ENCODE measurements at places on chromosomes 4 and X.
A peak's percentile ranks its signal among the peaks of the same experiment; 100 is the strongest.

GRCh38 chr4:123159479-123159878 is 237.1 kb upstream of the NUDT6 start:
- no peak for DNase-seq

GRCh38 chr4:26985873-26986272 is 125.2 kb downstream of the STIM2 start:
- DNase-seq: peak; percentile 61

GRCh38 chrX:27085346-27085745 is 377.8 kb downstream of the PPP4R3C start:
- no peak for DNase-seq

DNA sequence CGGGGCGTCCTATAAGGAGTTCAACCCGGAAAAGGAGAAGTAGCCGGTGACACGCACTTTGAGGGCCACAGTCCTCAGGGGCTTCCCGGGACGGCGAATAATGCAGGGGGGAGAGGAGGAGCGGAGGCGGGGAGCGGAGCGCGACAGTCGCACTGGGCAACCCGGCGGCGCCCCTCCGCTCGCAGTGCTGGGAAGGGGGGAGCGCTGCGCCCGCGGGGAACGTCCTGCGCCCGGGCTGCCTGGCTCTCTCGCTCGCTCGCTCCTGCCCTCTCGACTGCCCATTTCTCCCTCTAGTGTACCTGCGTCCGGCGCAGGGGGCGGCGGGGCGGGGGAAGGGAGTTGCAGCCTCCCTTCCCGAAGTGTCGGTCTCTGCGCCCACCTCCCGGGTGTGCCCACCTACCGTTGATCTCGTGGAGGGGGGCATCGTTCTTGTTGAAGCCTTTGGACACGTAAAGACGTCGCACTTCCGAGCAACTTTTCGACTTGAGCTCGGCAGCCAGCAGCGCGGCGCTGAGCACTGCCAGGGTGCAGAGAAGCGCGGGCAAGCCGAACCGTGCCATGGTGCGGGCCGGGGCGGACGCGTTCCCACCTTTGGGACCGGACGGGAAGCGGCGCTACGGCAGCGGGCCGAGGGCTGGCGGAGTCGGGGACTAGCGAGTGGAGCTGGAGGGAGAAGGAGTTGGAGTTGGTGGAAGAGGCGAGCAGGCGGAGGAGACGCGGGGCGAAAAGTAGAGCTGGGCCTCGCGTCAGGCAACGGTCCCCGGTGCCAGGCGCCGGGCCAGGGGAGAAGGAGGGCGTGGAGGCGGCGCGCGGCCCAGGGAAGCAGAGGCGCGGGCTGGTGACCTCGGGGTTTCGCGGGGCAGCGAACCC is 648 bp downstream of the GPC4 start:
- DNase-seq: no peak

DNA sequence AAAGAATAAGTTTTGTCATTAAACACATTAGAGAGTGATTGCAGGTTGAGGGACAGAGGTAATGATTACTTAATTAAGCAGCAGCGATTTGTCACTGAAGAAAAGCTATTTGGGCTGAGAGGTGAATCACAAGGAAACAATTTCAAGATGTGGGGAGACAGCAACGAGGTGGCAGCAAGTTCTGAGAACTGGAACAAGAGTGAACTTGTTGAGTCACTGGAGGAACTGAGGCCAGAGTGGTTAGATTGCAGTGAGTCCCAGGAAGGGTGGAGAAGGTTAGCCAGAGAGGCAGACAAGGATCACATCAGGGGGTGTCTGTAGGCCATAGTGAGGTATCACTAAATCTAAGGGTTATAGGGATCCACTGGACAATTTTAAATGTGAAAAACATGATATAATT is 57.9 kb upstream of the TMPRSS11A start:
- peak; percentile 0 for DNase-seq

- DNase-seq: no peak
Measured at GRCh38 chrX:149462849-149463248, 42.3 kb downstream of the IDS start.

GRCh38 chrX:38970074-38970473 is 168.8 kb downstream of the MID1IP1 start:
- no peak for DNase-seq

DNA sequence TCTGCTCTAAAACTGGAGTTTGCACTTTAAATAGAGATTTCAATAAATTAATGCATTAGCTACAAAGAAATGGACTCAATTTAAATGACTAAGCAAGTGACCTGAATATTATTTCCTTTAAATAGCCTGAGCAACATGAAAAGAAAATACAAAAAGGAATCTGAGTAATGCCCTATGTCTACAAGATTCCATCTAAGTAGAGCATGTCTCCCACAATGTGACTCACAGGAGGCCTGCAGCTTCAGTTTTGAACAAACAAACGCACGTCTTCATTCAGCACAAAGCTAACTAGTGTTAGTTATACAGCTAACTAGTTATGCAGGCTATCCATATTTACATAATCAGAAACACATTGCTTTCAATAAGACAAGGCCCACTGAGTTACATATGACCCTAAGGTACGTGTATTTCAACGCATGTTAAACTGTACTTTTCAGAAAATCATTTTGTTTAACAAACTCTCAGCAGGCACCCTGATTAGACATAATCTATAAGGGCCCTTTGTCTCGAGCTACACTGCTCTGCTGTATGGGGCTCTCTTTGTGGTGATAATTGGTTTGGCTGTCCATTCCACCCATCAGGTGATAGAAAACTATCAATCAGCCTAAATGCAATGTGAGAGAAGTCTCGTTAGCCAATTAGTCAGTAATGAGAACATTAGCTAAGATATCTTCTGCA is 116.5 kb downstream of the MAML3 start:
- peak; percentile 7 for DNase-seq

DNA sequence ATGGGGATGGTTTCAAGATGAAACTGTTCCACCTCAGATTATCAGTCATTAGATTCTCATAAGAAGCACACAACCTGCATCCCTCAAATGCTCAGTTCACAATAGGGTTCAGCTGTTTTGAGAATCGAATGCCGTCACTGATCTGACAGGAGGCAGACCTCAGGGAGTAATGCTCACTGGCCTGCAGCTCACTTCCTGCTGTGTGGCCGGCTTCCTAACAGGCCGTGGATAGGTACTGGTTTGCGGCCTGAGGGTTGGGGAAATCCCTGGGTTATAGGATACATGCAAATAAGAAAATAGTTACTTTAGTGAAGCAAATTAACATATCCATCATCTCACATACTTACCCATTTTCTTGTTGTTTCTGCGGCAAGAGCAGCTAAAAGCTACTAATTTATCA is 160.4 kb downstream of the MAD2L1 start:
- DNase-seq: no peak

- peak; percentile 51 for DNase-seq
Measured at GRCh38 chrX:153649178-153649914, 2.3 kb downstream of the DUSP9 start.

- DNase-seq: no peak
Measured at GRCh38 chrX:149259241-149259640, 245.9 kb downstream of the IDS start.

DNA sequence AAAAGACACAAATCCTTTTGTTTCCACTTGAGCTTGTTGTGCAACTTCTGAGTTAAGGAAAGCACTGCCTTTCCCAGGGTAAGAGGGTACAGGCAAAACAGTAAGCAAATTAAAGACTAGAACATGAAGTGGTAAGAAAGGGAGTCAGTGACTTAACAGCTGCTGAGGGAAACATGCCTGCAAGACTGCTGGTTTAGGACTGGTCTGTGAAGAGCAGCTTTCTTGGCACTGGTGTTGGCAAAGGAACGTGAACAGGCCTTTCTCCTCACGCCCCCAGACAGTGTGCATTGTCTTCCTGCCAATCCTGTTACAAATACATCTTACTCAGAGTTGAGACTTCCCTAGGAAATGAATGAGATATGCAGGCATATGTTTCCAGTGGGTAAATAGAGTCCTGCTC is 2.6 kb downstream of the LHFPL1 start:
- no peak for DNase-seq

- DNase-seq: no peak
Measured at GRCh38 chr4:131339137-131339536, 1810.0 kb upstream of the PCDH10 start.

- DNase-seq: peak; percentile 15
Measured at GRCh38 chr4:54548098-54548620, 109.6 kb upstream of the KIT start.

- no peak for DNase-seq
Measured at GRCh38 chrX:13652287-13652793, 601 bp upstream of the TCEANC start.

DNA sequence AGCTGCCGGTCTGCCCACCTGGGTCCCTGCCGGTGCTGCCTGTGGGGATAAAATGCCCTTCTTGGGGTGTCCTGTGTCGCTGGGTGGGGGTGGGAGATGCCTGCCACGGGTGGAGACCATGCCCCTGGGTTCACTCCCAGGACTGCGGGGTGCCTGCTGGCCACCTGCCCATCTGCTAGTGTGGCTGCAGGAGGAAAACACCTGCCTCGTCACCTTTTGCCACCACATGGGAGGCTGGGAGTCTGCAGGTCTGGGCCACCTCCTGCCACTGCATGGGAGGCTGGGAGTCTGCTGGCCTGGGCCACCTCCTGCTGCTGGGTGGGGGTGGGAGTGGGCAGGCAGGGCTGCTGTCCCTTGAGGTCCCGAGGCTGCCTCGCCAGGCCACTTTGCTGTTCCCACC is 58.8 kb upstream of the AFAP1 start:
- no peak for DNase-seq

DNA sequence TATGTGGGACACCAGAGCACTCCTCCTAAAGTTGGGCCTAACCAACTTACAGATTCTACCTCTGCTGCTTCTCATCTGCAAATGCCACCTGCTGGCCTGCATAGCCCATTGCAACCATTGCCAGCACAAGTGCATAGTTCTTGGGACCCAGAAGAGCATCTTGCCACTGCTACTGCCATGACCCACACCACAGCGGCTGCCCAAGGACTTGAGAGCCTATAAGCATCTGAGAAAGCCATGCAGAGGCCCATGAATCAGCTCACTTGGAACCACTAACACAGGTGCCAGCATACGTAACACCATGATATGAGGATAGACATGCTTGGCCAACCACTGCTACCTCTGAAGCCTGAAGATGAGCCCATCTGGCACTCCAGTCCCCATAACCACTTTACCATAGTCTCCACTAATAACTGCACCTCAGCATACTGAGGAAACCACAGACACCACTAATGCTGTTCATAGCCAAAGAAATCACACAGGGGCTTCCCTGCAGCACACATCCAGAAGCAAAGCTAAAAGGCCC is 258.1 kb upstream of the AGTR2 start:
- DNase-seq: peak; percentile 18

DNA sequence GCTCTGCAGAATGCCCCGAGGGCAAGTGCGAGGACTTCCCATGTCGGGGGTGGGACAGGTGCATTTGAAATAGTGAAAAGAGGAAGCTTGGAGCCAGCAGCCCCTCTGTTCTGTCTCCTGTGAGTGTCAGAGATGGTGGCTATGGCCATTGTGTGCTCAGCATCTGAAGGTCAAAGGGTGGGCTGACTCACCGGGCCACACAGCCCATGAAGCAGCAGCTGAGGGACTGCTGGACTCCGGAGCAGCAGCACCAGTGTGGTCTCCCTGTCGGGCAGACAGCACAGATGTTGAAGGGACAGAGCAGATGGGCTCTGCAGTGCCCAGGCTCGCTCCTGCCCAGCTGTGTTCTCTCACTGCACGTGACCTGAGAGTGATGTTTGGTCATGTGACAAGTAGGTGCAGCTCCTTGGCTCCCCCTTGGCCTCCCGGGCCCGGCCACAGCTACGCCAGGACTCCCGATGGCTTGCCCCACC is 53.5 kb downstream of the TBC1D14 start:
- DNase-seq: no peak

DNA sequence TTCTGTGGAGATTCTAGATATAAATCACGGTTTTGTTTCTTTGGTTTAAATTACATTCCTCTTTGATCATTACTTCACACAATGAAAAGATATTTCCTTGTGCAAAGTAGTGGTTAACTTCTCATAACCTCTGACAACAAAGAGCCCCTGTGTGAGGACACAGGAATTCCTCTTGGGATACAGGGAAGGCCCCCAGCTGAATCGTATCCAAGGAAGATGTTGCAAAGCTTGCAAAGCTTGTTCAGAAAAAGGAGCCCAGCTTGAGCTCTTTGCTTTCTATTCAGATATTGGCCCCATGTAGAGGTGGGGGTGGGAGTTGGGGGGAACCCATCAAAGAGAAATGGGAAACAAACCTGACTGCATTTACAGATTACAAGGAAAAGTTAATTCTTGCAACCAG is 145.7 kb downstream of the RELL1 start:
- DNase-seq: no peak

DNA sequence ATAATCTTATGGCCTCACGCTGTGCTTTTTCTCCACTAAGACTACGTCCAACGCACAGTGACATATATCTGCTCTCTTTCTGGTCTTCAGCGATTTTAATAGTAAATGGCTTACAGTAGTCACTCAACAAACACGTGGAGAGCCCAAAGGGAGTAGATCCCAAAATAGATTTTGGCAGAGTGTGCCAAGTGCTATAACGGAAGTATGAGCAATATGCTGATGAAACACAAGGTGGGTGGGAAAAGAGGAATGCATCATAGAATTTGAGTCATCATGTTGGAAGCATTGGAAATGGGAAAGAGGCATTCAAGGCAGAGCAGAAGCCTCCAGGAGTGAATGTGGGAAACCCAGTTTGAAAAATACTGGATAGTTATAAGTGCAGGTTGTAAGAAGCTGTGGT is 129.1 kb upstream of the LDB2 start:
- no peak for DNase-seq

- peak; percentile 16 for DNase-seq
Measured at GRCh38 chr4:70734971-70735370, 13.2 kb downstream of the RUFY3 start.

DNA sequence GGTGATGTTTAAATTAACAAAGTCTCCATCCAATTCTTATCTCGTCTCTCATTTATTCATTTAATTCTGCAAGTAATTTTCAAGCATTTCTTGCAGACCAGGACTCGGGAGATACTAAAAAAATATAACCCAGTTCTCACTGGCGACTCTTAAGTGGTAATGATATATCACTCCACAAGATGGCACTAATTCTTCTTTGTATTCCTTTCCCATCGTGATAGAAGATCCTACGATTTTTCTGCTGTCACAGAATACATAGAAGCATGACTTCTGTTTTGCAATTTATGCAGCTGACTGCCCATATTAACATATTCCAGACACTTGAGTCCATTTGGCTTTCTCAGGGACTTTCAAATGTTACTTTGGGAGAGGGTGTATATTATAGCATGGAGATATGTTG is 64.0 kb upstream of the FGF13 start:
- DNase-seq: peak; percentile 17

DNA sequence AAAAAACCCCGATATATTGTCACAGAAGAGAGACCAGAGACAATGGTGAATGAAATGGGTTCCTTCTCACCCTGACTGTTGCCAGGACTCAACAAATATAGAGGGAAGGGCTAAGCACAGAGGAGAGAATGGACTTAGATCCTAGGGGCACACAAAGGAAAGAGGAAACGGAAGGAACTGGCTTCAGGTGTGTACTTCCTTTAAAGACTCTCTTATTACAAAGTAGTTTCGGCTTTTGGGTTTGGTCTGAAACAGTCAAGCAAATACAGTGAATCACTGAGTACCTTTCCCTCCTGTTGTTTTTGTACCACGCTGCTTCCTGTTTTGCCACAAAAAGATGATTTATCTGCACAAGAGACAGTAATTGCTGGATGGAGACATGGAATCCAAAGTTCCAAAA is 46.1 kb upstream of the S100G start:
- DNase-seq: peak; percentile 22
